Thymus (tissue), 14 donors: ENCODE measurements at places on chromosomes 1 and 21. TPM values are rescaled to one million over a fixed set of nuclear protein-coding genes. Genes with fewer than 3 reads are reported as not detected.

DNA sequence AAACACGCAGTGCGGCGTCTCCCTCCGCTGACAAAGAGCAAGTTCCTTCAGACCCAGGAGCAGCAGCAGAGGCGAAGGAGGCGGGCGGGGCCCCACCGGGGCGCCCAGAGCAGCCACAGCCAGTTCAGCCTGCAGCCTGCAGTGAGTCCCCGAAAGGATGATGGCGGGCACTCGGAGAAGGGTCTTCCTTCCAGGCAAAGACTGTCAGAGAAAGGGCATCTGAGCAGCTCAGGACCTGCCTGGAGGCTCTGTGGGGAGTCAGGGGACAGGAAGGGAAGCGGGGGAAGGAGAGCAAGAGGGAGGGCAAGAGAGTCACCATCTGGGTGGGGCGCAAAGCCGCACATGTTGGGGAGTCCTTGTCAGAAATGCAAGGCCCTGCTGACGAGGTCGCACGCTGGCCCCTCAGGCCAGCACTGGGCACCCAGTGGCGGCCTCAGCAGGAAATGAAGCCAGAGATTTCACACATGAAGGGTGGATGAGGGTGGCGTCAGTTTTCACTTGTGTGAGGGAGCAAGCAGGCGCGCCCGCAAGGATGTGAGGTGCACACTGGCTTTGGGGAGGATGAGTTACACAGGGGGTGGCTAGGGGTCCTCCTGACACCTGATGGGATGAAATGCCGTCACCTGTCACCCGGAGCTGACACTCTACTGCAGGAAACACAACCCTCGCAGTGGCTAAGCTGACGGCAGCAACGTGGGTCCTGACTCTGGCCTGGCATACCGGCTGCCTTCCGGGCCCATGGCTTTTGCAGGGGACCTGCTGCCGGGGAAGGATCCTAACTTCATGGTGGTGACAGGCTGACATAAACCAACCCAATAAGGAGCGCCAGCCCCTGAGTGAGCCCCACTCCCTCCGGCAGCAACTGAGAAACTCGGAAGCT lies 6.6 kb downstream of the LRRC47 start:
- peaks cover 25% of the 10 kb centered on the region for H3K36me3 ChIP-seq
- H3K4me3 ChIP-seq, result no peak overlapping the region
- DNase-seq, result no peak
- H3K27ac ChIP-seq, result no peak overlapping the region
- H3K4me1 ChIP-seq, result peaks cover 6% of the 10 kb centered on the region
- no peaks in the 10 kb centered on the region for H3K27me3 ChIP-seq

DNA sequence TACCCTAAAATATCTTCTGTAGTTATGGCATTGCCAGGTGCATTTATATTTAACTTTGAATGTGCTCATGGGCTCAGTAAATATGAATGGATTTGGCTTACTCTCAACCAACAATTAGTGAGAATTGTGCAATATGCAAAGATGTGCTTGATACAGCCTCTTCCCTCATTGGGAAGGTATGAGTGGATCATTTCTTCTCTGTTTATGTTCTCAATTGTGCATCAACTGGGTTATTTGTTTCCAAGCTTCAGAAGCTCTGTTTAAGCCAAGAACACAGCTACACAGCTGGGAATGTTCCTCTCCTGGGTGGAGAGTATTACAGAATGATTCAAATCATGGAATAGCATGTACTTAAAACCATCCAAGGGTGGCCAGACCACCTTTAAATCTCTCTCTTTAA lies 17.6 kb upstream of the MAP1LC3C start:
- no peak overlapping the region for H3K4me3 ChIP-seq
- H3K27ac ChIP-seq, result no peak overlapping the region
- no peak for DNase-seq
- H3K4me1 ChIP-seq, result no peaks in the 10 kb centered on the region
- H3K27me3 ChIP-seq, result no peaks in the 10 kb centered on the region

The RBM11 gene
- 0.90 TPM for total RNA-seq

The TRAF3IP3 gene
- 241 TPM for total RNA-seq

DNA sequence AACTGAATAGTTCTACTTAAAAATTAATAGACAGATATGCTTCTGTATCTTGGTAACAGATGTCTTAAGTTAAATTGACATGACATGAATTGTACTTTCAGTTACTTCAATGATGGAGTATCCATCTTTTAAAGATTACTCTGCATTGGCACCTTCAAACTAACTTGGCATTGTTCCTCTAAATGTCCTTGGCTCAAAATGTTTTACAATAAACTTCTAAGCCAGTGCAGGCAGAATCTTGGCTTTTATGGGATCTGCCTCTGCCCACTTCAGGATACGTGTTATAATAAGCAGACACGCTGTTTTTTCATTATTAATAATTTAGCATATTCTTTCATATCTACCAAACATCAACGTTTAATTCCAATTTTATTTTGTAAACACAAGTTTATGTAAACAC lies 873.4 kb upstream of the ADAMTS5 start:
- H3K4me1 ChIP-seq, result no peaks in the 10 kb centered on the region
- no peak overlapping the region for H3K27ac ChIP-seq
- H3K27me3 ChIP-seq, result no peaks in the 10 kb centered on the region
- DNase-seq, result no peak

GRCh38 chr1:161098210-161099068 lies at the start of gene KLHDC9:
TSS of gene KLHDC9 (plus strand) at chr1:161098361. CDS start at chr1:161098536, 175 bp downstream.
- DNase-seq, result peak; percentile 41
- peak within 1 kb of the TSS; percentile 59 for H3K4me3 ChIP-seq
- H3K36me3 ChIP-seq, result peaks cover 21% of the 10 kb centered on the region
- peaks cover 14% of the 10 kb centered on the region for H3K27me3 ChIP-seq
- H3K27ac ChIP-seq, result no peak within 1 kb of the TSS

The FAM131C gene
- total RNA-seq, result 0.05 TPM

DNA sequence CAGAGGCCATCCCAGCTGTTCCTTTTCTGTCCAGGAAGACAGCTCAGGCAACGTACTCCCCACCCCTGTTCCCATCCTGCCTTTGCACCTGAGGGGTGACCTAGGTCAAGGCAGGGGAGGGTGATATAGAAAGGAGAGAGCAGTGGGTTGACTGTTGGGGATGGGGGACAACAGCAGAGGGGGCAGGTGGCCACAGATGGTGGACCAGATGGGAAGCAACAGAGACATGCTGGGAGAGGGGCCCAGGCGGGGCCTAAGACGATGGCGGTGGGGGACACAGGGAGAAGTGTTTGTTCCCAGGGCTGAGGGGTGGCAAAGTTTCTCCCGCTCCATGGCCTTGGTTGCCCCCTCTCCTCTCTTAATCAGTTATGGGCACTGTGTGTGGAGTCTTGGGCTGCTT lies 6.3 kb downstream of the CELSR2 start:
- H3K27me3 ChIP-seq, result peaks cover 14% of the 10 kb centered on the region
- no peak for DNase-seq
- H3K27ac ChIP-seq, result no peak overlapping the region
- no peak overlapping the region for H3K4me3 ChIP-seq

The DYRK3 gene
- 7.2 TPM for total RNA-seq

GRCh38 chr1:183567584-183567983 lies 22.7 kb downstream of the NCF2 start:
- H3K27me3 ChIP-seq, result no peaks in the 10 kb centered on the region
- H3K36me3 ChIP-seq, result no peaks in the 10 kb centered on the region
- no peak overlapping the region for H3K4me3 ChIP-seq
- DNase-seq, result no peak

The HENMT1 gene
- 28.3 TPM for total RNA-seq

GRCh38 chr1:23913212-23913880 lies at the start of gene CNR2:
TSS of gene CNR2 (minus strand) at chr1:23913362. CDS start at chr1:23875617, 37,745 bp downstream.
- H3K27ac ChIP-seq, result peak within 1 kb of the TSS; percentile 73
- H3K27me3 ChIP-seq, result no peaks in the 10 kb centered on the region
- peaks cover 23% of the 10 kb centered on the region for H3K4me1 ChIP-seq
- DNase-seq, result no peak
- no peaks in the 10 kb centered on the region for H3K36me3 ChIP-seq

- H3K27ac ChIP-seq, result no peak within 1 kb of the TSS
- no peaks in the 10 kb centered on the region for H3K36me3 ChIP-seq
- H3K4me1 ChIP-seq, result no peaks in the 10 kb centered on the region
- DNase-seq, result no peak
These were observed at the start of gene SEC16B for GRCh38 chr1:177969825-177970371. TSS of gene SEC16B (minus strand) at chr1:177970058. CDS start at chr1:177967981, 2,077 bp downstream.

- no peak overlapping the region for H3K4me3 ChIP-seq
- no peak for DNase-seq
- no peaks in the 10 kb centered on the region for H3K4me1 ChIP-seq
- H3K27me3 ChIP-seq, result no peaks in the 10 kb centered on the region
These were observed 25.8 kb upstream of the EVA1B start for GRCh38 chr1:36349241-36349671.

The IVL gene
- 0.57 TPM for total RNA-seq

The SELP gene
- total RNA-seq, result 1.0 TPM

- no peak overlapping the region for H3K27ac ChIP-seq
- no peak overlapping the region for H3K4me3 ChIP-seq
- H3K4me1 ChIP-seq, result peaks cover 6% of the 10 kb centered on the region
- DNase-seq, result no peak
- H3K36me3 ChIP-seq, result no peaks in the 10 kb centered on the region
- H3K27me3 ChIP-seq, result peaks cover 48% of the 10 kb centered on the region
These were observed 2.5 kb downstream of the COL6A1 start for GRCh38 chr21:45983981-45984551.

GRCh38 chr1:92277105-92277723 lies 21.6 kb downstream of the GLMN start:
- DNase-seq, result no peak
- H3K27me3 ChIP-seq, result no peaks in the 10 kb centered on the region
- H3K4me1 ChIP-seq, result no peaks in the 10 kb centered on the region
- H3K36me3 ChIP-seq, result peaks cover 42% of the 10 kb centered on the region

DNA sequence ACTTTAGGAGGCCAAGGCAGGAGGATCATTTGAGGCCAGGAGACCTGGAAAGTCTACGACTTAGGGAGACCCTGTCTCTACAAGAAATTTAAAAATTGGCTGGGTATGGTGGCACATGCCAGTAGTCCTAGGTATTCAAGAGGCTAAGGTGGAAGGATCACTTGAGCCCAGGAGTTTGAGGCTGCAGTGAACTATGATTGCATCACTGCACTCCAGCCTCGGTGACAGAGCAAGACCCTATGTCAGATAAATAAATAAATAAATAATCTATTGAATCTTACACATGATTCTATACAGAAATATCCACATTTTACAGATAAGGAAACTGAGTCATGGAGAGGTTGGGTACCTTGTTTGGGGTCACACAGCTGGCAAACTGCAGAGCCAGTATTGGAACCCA lies 89.1 kb downstream of the MAN1C1 start:
- no peak for DNase-seq
- no peaks in the 10 kb centered on the region for H3K36me3 ChIP-seq
- H3K27me3 ChIP-seq, result no peaks in the 10 kb centered on the region
- H3K4me3 ChIP-seq, result no peak overlapping the region
- H3K4me1 ChIP-seq, result no peaks in the 10 kb centered on the region

DNA sequence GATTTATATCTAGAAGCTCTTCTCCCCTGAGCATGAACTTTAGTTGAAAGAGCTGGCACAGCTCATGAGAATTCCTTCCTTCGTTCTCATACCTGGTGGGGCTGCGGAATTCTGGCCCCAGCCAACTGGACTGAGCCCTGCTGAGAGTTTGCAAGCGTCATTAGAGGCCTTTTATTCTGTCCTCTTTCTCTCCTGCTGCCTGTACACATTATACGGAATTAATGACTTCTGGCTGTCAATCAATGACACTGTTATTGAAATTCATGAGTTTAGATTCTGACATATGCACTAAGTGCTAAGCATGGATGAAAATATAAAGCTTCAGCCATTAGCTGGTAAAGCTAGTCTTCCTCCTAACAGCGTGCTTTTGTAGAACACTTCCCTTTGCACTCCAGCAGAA lies 27.5 kb downstream of the KAZN start:
- DNase-seq, result no peak
- no peaks in the 10 kb centered on the region for H3K27me3 ChIP-seq
- H3K4me3 ChIP-seq, result no peak overlapping the region
- no peak overlapping the region for H3K27ac ChIP-seq
- no peaks in the 10 kb centered on the region for H3K36me3 ChIP-seq

DNA sequence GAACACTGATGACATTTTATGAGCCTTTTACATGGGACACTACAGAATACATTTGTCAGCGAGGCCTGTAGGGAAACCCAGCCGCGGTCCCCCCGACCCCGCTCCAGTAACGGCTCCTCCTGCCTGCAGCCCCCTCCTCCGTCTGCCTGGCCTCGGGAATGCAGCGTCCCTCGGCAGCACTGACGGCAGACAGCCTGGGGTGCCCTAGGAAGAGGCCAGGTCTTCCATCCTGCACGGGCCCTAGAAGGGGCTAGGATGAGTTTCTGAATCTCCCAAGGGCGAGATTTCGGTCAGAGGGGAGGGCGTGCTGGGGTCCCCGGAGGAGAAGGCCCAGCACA lies 8.4 kb downstream of the SAMD11 start:
- no peaks in the 10 kb centered on the region for H3K4me1 ChIP-seq
- H3K27ac ChIP-seq, result no peak overlapping the region
- peaks cover 91% of the 10 kb centered on the region for H3K27me3 ChIP-seq
- no peaks in the 10 kb centered on the region for H3K36me3 ChIP-seq
- no peak overlapping the region for H3K4me3 ChIP-seq
- DNase-seq, result no peak

DNA sequence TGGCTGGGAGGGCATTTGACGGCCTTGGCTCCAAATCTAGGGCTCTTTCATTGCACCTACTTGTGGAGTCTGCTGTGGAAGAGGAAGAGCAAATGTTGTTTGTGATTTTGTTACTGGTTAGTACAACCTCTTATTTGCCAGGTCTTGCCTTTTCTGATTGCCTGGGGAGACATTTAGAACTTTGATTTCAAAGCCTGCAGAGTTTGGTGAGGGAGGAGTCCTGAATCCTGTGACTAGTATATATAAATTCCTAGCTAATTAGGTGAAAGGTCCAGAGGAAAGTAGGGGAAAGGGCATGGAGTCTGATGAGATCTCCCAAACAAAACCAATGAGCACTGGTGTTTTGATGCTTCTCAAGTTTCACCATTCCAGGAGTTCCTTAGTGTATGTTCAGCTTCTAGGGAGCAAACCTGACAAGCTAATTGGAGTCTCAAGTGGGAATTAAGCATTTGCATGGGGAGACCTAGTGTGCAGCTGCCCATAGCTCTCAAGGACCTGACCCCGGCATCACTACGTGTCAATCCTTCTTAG lies 5.1 kb upstream of the HMGCS2 start:
- H3K27ac ChIP-seq, result no peak overlapping the region
- H3K27me3 ChIP-seq, result no peaks in the 10 kb centered on the region
- H3K36me3 ChIP-seq, result no peaks in the 10 kb centered on the region
- H3K4me3 ChIP-seq, result no peak overlapping the region
- no peaks in the 10 kb centered on the region for H3K4me1 ChIP-seq
- DNase-seq, result no peak

DNA sequence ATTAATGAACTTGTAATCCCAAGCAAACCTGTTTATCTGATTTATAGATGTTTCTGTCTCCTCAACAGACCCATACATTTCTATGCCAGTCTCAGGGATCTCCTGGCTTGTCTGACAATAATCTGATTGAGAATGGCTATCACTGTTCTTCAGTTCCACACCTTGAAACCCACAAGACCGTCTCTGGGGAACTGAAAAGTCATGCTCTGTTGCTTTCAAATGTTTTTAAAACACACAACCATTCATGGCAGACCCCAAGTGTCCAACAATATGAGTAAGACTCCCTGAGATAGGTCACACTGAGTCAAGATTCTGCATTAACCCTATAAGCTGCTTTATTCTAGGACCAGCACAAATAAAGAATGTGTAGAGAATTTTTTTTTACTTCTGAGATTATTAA lies 611.2 kb upstream of the PLXNA2 start:
- no peaks in the 10 kb centered on the region for H3K36me3 ChIP-seq
- no peak overlapping the region for H3K4me3 ChIP-seq
- no peak overlapping the region for H3K27ac ChIP-seq
- no peaks in the 10 kb centered on the region for H3K27me3 ChIP-seq
- H3K4me1 ChIP-seq, result no peaks in the 10 kb centered on the region
- DNase-seq, result no peak
